ENCODE measurements at places on chromosomes 1 and 21.

- DNase-seq, result no peak
Observed at GRCh38 chr1:27433706-27434105, 41.3 kb downstream of the GPR3 start.

GRCh38 chr1:205579711-205580110, 52.1 kb downstream of the ELK4 start:
- no peak for DNase-seq

DNA sequence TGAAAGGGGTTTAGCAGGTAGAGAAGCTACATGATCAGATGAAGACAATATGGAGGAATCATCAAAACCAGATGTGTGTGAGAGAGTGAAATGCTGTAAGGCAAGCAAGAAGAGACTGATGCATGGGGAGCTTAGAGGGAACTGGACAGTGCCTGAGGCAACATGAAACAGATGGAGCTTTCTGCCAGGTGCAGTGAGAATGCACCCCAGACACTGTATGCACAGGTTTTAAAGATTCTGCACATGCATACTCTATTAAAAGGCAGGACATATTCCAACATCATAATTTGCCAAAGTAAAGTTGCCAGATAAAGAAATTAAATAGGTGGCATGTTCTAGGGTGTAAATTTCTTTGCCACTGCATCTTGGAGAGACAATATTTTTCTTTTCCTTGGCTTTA, 200.1 kb downstream of the AMY1C start:
- DNase-seq, result no peak

GRCh38 chr1:37477946-37478345, 3.6 kb downstream of the ZC3H12A start:
- no peak for DNase-seq

GRCh38 chr1:239817801-239818200, 273.9 kb upstream of the FMN2 start:
- DNase-seq, result no peak

GRCh38 chr1:216702170-216702569, 21.1 kb downstream of the ESRRG start:
- no peak for DNase-seq

DNA sequence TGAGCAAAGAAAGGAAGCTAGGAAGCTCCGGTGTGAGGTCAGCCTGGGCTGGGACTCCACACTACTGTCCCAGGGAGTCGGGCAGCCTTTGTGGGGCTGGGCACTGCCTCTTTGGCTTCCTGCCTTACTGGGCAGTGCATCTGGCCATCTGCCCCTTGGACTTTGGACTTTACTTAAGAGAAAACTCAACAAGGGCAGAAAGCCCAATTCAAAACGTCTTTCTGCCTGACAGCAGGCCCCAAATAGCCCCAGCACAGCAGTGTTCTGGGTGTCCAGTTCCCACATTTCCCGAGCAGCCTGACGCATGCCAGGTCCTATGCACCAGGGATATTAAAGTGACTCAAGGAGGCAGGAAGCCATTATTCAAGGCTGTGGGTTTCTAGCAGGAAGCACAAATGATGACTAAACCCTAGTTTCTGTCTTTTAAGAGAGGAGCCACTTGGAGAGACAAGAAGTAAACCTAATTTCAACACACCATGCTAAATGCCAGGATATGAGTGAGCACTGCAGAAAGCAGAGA, 37.9 kb upstream of the EDEM3 start:
- DNase-seq, result peak; percentile 93

DNA sequence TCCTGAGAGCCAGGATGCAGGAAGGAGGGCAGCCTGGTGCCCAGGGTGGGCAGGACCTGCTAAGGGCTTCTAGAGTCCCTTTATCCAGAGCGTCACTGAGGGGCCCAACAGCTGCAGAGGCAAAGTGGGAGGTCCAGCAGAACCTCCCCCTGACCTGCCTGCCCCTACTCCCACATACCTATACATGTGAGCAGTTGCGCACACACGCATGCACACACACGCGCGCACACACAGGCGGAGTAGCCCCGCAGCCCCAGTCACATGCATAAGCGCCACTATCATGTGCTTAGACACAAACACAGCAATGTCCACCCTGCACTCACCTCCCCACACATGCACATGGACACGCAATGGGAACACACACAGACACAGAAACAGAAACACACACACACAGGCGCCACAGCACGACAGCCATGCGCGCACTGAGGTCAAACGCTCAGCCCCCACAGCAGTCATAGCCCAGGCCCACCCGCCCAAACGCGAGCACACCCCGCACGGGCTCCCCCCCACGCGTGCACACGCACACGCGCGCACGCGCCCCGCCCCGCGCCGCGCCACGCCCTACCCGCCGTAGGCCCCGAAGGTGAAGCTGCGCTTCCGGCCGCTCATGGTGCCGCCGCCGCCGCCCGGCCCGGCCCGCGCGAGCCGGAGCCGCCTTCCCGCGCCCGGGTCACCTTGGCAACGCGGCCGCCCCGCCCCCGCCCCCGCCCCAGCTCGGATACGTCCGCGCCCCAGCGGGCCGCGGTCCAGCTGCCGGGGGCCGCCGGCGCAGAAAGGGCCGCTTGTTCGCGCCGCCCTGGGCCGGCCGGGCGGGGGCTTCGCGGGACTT, 17.7 kb downstream of the RAP1GAP start:
- no peak for DNase-seq

DNA sequence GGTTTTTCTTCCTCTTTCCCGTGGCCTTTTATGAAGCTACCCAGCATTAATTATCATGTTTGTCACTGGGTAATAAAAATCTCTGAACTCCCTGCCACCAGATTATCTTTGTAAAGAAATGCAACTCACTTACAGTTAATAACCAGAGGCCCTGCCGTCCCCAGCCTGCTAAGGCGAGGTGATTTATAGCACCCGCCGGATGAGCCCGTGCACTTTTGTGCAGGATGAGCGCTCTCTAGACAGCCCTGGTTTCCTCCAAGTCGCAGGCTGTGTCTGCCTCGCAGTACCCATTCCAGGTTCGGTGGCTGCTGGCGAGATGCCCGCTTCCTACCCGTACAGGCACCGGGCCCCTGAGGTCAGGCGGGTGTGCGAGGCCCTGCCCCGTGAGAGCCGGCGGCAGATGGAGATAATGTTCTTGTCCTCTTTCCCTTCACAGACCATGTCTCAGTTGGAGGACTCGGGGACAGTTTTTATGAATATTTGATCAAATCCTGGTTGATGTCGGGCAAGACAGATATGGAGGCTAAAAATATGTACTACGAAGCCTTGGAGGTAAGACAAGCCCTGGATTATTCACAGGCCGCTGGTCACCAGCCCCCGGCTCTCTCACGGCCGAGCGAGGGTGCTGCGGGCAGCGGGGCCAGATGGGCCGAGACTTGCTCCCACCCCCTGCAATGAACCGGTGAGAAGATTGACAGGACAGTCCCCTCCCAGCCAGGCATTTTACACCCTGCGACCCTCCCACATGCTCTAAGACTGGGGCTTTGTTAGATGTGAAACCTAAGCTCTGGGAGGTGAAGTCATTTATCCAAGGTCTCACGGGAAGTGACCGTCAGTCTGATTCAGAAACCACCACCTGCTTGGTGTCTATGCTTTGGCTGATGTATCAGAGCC, 28.5 kb upstream of the SELENON start:
- no peak for DNase-seq

DNA sequence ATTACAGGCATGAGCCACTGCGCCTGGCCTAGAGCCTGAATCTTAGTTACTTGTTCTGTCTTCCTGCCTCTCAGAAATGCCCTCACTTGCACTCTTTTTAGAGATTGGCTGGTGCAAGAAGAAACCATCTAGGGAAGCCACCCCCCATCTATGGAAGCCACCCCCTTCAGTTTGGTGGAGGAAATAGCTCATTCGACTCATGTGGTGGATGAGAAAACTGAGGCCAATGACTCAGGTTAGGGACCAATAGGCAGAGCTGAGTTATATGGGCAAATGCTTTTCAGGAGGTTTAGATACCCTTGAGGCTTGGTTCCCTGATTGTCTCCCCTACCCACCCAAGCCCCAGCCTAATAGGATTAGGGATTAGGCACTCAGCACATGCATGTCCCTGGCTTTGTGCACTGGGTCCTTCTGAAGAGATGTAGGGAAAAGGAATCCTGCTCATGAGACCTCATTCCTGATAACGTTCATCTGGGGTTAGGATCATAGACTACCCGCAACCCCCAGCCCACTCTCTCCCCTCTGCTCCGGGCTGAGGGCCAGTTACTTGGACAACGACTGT, 77.1 kb downstream of the PAX7 start:
- no peak for DNase-seq

DNA sequence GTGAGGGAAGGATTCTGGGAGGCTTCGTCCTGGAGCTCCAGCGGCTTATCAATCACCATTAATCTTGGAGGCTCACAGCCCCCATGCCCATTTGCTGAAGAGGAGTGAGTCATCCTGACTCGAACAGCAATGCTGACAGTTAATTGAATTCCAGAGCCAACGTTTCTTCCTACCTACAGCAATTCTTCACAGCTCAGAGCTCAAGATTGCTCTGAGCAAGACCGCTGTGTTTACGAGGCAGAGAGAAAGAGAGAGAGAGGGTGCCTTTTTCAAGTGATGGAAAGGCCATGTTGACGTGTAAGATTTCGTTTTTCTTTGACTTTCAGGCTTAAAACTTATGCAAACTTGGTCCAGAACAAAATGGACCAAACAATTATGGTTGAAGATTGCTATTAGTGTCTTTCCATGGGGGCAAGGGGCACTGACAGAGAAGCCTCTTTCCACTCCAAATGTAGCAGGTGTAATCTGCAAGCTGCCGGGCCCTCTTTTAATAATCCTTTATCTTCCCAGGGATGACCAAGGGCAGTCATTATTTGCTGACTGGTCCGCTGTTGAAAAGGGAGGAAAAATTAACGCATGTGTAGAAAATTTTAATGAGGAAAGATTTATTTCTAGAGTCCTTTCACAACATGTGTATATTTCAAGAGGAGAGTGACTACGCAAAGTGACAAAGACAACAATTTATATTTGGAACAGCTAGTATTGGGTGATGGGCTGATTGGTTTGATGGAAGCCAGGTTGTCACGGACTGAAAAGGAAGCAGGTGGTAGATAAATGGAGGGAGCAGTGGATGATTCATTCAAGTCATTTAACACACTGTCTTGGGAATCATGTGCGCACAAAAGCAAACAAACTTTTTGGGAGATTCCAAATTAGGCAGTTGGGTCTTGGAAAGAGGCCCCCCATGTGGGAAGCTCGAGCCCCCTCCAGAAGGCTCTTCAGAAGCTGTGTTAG, 136.1 kb upstream of the IRF2BP2 start:
- no peak for DNase-seq

Data from coronary artery (tissue), 2 donors.